ENCODE measurements at places on chromosomes 7 and 10.

GRCh38 chr10:49278497-49278981 is 20.4 kb upstream of the C10orf71 start:
- no peak for DNase-seq

GRCh38 chr7:3397324-3397723 is 96.3 kb downstream of the SDK1 start:
- no peak for DNase-seq

DNA sequence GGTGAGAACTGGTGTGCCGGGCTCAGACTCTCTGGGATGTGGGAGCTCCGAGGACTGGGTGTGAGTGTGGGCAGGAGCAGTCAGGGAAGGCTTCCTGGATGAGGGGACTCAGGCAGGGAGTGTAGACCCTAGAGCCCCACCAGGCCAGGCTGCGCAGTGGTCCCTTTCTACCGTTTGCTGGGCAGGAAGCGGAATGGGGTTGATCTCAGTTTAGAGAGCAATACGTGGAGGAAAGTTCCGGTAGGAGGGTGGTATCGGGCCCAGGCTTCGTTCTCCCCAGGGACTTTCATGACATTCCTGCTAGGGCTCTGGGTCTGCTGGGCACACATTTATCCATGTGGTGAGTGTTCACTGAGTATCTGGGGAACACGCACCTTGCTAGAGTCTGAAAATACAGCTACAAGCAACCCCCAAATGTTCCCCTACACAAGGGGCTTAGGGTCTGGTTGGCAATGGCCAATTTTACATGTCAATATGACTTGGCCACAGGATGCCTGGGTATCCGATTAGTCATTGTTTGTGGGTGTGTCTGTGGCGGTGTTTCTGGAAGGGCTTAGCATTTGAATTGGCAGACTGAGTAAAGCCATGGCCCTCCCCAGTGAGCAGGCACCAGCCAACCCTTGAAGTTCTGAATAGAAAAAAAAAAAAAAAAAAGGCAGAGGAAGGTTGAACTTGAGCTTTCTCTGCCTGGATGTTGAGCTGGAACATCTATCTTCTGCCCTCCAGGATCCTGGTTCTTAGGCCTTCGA is 20.8 kb downstream of the GHRHR start:
- no peak for DNase-seq

GRCh38 chr10:71837098-71837827 is 13.8 kb downstream of the PSAP start:
- no peak for DNase-seq

- DNase-seq: no peak
These were observed 167.9 kb downstream of the DIP2C start for GRCh38 chr10:521261-522250.

DNA sequence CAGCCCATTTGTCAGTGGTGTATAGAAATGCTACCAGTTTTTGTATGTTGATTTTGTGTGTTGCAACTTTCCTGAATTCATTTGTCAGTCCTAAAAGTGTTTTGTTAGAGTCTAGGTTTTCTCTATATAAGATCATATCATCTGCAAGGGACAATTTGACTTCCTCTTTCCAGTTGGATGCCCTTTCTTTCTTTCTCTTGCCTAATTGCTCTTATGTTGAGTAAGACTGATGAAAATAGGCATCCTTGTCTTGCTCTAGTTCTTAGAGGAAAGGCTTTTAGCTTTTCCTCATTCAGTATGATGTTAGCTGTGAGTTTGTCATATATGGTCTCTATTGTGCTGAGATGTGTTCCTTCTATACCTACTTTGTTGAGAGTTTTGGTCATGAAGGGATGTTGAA is 161.7 kb upstream of the TPK1 start:
- DNase-seq: no peak

DNA sequence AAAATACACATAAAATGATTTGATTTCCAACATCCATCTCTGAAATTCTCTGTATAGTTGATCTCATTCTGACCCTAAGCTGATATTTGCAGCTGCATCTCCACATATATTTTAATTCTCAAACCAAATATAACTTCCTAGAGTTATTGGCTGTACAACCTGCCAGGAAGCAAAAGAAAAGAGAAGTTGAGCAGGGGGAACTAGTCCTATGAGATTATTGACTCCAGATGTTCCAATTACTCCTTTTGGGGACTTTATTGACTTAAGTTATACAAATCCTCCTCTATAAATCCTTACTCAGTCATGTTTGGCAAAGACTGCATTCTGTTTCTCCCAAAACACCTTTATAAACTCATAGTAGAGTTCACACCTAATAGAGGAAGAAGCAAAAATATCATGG is 599.4 kb upstream of the ANKRD30A start:
- no peak for DNase-seq

- DNase-seq: no peak
These were observed 163.3 kb upstream of the PRKCQ start for GRCh38 chr10:6743291-6743849.

DNA sequence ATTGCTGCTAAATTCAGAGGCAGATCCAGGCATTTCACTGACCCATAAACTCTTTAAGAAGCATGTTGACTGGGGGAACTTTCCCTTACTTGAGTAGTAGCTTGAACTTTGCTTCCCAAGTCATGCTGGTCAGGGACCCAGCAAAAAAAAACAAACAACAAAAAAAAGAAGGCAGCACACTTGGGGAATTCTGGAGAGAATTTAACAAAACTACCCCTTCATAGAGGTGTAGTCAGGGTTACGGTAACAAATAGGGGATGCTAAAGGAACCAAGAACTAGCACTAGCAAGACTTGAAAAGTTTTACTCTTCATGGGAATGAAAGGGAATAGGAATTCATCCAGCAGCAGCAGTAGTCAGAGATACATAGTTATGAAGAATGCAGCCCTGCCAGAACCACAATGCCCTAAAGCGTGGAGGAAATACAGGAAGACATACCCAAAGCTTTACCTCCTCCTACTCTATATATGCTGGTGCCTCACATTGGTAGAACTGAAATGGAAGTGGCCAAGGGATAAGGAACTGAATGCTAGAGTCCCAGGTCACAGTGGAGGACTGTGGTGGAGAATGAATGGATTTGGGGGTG is 67.3 kb downstream of the PHYHIPL start:
- DNase-seq: no peak

All from MM.1S (cell line).